DMS79 treated with DMSO at 0.1 percent for 48 hours (cell line): ENCODE measurements at places on chromosomes 6 and 20.

GRCh38 chr6:142937986-142938385 is 7.0 kb downstream of the HIVEP2 start:
- DNase-seq, result no peak

DNA sequence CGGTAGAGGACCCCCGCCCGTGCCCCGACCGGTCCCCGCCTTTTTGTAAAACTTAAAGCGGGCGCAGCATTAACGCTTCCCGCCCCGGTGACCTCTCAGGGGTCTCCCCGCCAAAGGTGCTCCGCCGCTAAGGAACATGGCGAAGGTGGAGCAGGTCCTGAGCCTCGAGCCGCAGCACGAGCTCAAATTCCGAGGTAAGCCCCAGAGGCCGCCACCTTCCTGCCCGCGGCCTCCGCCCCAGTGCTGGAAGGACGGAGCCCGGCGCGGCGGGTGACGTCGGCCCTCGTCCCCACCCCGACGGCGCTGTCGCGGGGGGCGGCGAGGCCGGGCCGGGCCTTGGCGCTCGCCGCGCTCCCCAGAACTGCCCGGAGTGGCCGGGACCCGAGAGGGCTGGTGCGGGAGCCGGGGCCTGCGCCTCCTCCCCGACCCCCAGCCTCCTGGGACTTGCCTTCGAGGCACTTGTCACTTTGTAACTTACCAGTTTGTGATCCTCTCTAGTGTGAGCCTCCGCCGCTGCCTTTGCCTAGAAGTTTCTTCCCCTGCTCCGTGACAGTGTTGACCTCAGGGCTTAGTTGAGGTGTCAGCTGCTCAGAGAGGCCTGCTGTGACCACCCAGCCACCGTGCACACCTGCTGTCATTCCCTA is 417 bp downstream of the VAPB start:
- no peak for DNase-seq

DNA sequence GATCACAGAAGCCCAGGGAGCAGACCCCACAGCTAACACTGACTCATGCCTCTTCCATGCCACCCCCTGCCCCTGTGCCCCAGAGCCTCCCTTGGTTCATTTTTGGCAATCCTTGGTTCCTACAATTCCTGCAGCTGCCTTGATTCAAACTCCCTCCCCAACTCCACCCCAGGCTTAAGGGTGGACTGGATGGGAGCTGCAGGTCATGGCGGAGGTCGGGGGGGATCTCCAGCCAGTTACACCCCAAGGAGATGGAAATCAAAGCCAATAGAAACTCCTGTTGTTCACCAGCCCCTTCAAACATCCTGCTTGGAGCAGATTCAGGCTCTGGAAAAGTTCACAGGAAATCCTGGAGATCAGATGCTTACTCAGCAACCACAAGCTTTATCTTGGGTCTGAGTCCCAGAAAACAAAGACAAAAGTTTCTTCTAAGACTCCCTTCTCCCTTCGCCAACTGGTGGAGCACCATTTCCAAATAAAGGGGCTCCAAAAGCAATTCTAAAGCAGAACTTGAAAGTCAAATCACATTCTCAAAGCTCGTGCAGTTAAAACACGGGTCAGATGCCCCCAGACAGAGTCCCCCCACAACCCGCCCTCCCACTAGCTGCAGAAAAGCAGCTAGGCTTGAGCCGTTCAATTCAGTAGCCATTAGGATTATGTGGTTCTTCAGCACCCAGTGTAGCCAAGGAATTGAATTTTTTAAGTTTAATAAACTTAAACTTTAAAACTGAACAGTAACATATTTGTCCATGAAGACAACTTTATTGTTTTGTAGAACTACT is 149.5 kb downstream of the ANKRD60 start:
- no peak for DNase-seq

GRCh38 chr20:8389381-8390036 is 257.4 kb downstream of the PLCB1 start:
- peak; percentile 8 for DNase-seq

- DNase-seq, result no peak
These were observed 2.8 kb upstream of the CEP43 start for GRCh38 chr6:166996406-166996805.

GRCh38 chr20:35674921-35675320 is 10.2 kb upstream of the CPNE1 start:
- no peak for DNase-seq

- peak; percentile 79 for DNase-seq
These were observed 22.8 kb downstream of the ECT2L start for GRCh38 chr6:138818496-138819194.

DNA sequence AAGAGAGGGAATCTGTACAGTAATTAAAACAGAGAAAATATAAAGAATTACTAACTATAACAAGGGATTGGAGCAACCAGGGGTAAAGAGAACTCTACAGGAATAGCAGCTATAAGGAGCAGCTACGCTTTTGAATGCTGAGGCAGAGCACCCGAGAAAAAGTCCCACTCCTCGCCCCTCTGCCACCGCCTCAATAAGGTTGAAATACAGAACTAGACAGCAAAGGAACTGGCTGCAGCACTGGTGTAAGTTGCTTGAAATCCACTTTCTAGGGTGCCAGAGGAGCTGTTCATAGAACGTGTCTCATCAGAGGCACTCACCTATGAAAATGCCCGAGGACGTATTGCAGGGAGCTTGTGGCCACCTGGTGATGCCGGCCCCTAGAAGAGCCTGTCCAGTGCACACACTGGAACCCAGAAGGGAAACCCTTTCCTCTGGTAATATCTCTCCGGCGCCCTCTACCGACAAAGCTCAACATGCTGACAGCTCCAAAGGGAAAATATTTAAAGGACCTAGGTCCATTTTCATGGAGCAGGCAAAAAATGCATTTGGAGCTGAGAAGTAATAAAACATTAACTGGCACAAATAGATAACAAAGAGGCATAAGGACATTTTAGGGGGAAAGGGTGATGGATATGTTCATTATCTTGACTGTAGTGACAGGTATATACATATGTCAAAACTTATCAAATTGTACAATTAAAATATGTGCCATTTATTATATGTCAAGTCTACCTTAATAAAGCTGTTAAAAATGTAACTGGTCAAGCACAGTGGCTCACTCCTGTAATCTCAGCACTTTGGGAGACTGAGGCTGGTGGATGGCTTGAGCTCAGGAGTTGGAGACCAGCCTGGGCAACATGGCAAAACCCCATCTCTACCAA is 137.4 kb upstream of the HDAC2 start:
- peak; percentile 51 for DNase-seq
